GM12892 (cell line): ENCODE measurements at places on chromosomes 1 and 21.

DNA sequence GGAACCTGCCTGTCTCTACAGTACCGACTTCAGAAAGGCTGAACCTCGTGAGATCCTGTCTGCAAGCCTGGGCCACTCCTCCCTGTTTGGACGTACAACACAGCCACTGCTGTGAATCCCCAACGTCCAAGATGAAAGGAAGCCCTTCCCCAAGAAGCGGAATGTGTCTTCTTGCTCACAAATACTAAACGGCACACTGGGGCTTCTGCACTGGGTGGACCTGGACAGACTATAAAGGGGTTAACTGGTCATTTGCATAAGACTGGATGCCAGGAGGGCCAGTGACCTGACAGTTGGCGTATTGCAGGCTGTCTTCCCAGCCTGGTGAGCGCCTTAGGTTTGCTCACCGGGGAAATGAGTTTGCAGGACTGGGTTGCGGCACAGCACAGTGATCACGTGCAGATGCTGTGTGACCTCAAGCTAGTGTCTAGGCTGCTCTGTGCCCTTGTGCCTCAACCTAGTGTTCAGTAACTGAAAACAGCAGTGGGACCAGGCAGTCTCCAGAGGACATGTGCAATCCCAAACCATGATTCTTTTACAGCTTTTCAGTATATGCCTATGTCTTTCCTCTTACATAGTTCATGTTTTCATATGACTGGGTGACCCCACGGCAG, 19.5 kb upstream of the AJAP1 start:
- no peak for DNase-seq

DNA sequence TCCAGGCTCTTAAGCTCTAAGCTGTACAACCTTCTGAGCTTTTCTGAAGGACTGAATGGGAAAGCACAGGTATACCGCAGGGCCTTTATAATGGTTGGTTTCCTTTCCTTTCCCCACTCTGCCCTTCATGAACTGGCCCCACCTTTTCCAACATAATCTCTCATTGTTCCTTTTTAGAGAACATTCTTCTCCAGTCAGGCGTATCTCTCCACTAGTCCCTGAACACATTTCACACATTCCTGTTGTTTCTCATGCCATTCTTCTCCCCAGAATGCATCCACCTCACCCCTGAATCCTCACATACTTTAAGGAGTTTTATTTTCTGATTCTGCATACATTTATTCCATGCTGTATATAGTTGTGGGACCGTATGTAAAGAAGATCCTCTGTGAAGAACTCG, 41.3 kb downstream of the PGM1 start:
- no peak for DNase-seq

GRCh38 chr1:87329526-87330056, 911 bp downstream of the LMO4 start:
- DNase-seq: no peak

DNA sequence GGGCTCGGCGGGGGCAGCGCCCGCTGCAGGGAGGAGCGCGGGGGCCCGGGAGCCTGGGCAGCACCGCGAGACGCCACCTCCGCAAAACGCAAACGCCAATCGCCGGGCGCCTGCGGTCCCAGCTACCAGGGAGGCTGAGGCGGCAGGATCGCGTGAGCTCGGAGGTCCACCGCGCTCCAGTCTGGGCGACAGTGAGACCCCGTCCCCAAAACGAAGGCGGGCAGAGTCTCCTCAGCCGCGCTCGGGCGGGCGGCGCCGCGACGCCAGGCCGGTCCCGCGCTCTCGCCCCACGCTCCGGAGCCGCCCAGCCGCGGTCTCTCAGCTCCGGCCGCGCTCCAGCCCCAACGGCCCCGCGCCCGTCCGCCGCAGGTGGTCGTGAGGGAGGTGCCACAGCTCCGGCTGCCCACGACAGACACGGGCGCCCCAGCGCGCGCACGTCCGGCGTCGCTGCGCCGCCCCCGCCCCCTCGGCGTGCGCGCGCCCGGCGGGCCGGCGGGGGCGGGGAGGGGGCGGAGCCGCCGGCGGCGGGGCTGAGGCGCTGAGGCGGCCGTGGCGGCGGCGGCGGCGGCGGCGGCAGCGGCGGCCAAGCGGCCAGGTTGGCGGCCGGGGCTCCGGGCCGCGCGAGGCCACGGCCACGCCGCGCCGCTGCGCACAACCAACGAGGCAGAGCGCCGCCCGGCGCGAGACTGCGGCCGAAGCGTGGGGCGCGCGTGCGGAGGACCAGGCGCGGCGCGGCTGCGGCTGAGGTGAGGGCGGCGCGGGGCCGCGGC, at the start of gene ADARB1:
Gene ADARB1, plus strand, starts transcription at position 533 of the 770 bp plus-strand sequence. CDS start 97,077 bp downstream, outside the sequence.
- DNase-seq: peak; percentile 90
